Urothelium cell line (cell line): ENCODE measurements at places on chromosomes 7 and 10.

- DNase-seq = peak; percentile 18
These were observed 427.4 kb downstream of the SORCS3 start for GRCh38 chr10:105068497-105068896.

DNA sequence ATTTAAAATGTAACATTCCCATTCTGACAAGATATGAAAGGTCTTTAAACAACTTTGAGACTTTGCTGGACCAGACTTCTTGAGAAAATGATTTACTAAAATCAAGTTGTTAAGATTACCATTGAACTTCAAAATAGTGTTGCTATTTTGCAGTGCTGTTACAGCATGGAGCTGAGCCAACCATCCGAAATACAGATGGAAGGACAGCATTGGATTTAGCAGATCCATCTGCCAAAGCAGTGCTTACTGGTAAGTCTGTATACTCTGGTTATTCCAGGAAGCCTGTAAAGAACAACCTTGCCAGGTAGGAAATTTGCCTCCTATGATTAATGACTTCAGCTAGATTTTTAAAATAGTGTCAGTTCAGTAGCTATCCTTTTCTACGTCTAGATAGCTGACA is 18.8 kb downstream of the TNKS2 start:
- DNase-seq = no peak

GRCh38 chr10:48821692-48822091 is 117.9 kb downstream of the LRRC18 start:
- DNase-seq = no peak

GRCh38 chr10:88491314-88491713 is 91.8 kb downstream of the RNLS start:
- no peak for DNase-seq

DNA sequence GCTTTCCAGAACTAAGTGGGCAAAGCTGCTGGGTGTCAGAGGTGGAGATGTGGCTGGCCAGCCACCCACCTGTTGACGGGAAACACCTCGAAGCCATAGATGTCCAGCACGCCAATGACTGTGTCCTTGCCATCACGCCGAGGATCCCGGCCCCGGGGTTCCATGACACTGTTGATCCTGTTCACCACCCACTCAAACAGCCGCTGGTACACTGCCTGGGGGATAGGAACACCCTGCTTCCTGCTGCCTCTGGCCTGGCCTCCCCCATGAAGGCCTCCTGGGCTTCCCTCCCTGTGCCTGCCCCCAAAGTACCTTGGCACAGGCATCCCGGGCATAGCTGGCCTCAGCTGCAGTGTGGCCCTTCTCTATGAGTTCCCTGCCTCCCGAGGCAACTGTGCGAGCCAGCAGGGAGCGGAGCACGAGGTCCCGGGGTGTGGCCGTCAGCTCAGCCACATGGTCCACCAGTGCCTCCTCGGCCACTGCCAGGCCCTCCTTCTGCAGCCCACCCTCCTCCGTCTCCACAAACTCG is 8.2 kb downstream of the MYO1G start:
- DNase-seq = no peak
